ENCODE measurements at places on chromosomes 5 and 9.

GRCh38 chr5:66004216-66004615, 77.8 kb downstream of the ERBIN start:
- DNase-seq: no peak

DNA sequence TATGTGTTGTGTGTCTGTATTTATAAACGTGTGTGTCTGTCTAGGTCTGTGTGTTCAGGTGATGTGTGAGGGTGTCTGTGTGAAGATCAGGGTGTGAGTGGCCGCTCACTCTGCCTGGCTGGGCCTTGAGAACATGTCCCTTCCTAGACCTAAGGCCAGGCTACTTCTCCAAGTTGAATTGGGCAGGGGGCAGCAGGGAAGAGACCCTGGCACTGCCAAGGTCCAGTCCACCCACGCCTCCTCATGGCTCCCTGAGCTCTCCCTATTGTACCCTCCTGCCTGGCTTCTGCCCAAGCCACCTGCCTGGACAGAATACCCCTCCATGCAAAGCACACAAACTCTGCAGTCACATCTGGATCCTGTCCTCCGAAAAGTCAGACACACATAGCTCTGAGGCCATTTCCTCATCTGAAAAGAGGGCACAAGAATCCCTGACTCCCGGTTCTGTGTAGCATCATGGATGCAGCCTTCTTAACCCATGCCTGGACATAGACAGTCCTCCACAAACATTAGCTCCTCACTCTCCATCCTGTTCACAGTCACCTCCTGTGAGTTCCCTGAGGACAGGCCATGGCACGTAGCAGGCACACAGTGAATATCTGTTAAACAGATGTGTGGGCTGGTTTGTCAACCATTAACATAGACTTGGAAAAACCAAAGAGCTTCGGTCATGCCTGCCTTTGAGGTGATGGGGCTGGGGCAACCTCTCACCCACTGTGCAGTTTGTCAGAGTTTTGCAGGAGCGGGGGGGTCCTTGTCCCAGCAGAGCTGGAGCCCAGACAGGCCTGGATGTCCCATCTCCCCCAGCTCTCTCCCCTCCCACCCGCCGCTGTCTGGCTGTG, 167.8 kb upstream of the MVB12B start:
- no peak for DNase-seq

DNA sequence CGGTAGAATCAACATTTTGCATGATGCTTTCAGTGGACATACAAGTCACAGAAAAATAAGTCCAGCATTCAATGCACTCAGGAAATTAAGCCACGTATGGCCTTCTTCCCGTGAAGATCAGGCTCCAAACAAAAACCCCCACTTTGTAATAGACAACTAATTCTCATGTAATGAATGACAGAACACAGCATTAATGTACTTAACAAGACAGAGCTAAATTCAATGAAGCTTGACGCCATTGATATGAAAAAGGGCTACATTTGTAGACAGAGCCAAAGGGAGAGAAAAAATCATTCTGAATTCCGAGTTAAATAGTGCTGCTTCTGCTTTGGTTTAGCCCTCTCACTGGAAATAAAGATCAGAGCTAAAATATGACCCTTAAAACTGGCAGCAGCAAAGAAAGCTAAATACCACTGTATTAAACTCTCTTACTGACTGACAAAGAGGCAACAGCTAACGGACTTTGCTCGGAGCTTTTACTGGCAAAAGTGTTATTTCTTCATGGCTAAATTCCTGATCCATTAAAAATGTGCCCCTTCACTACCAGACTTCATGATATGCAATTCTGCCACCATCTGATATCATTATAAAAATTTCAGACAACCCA, 250.5 kb downstream of the BNC2 start:
- no peak for DNase-seq

GRCh38 chr9:130002320-130002719, 40.7 kb downstream of the FNBP1 start:
- DNase-seq: no peak

- DNase-seq: no peak
Measured at GRCh38 chr9:5671711-5672353, 42.9 kb downstream of the RIC1 start.

DNA sequence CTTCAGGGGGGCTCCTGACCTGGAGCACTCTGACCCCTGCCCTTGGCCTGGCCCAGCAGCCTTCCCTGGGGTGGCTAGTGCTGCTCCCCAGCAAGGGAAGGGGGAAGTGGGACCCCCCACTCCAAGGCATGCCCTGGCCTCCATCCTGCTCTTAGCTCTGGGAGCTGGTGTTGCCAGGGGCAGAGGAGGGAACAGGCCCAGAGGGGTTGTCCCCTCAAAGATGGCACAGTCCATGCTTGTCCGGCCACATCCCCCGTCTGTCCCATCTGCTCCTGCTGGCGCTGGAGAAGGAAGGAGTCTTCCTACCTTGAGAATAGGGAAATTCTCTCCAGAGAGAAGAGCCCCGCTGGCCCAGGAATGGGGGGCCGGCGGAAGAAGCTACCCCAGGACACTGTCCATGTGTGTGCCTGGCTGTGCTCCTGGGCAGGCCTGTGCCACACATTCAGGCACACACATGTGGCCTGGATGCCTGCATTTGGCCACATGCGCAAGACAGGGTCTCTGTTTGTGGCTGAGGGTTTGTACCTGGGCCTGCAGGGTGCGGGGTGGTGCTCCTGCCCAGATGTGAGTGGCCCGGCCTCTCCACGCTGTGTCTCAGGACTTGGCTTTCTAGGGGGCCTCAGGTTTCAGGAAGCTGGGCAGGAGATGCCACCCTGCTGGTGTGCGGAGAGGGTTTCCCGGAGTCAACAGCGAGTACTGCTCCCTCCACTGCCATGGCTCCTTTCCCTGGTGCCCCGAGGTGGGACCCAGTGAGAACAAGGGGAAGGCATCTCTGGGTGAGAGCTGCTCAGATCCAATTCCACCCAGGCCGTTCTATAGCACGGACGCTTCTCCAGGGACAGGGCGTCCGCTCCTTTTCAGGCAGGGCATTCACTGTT, 247.1 kb downstream of the PBX3 start:
- no peak for DNase-seq

- no peak for DNase-seq
Measured at GRCh38 chr9:93205896-93206575, 22.1 kb downstream of the WNK2 start.

- DNase-seq: no peak
Measured at GRCh38 chr5:103889500-103890209, 327.1 kb upstream of the NUDT12 start.

GRCh38 chr5:80825786-80826460, 134.2 kb upstream of the RASGRF2 start:
- DNase-seq: no peak

- DNase-seq: no peak
Measured at GRCh38 chr5:89377767-89378455, 494.9 kb upstream of the MEF2C start.

DNA sequence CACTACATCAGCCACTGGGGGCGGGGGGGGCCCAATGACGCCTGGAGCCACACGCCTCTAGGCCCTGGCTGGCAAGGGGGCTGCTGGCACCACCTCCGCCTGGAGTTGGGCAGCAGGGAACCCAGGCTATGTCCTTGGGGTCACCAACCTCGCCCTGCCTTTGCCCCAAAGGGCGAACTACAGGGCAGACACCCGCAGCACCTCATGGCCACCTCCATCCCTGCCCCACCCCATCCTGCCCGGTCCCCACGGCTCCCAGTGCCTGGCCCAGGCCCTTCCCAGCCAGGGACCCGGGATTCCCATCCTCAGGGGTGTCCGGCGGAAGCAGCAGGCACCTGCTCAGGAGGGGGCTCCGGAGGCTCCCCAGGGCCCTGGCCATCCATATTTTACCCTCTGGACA, 37.0 kb downstream of the NACC2 start:
- DNase-seq: no peak

DNA sequence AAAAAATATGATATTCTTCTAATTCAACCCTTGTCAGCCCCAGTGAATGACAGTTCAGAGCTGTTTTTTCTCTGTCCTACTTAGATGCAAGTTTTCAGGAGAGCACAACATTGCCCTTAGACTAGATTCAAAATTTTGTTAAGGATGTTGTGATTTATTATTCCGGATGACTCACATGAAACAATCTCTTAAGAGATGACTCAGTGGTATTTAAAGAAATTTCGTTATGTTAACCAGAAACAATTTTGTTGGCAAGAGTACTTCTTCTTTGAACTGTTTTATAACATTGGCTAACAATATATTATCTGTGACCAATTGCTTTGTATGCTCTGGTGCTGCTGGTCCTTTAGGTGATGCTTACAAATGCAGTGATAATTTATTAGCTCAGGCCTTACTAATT, 132.0 kb downstream of the IZUMO3 start:
- DNase-seq: no peak

DNA sequence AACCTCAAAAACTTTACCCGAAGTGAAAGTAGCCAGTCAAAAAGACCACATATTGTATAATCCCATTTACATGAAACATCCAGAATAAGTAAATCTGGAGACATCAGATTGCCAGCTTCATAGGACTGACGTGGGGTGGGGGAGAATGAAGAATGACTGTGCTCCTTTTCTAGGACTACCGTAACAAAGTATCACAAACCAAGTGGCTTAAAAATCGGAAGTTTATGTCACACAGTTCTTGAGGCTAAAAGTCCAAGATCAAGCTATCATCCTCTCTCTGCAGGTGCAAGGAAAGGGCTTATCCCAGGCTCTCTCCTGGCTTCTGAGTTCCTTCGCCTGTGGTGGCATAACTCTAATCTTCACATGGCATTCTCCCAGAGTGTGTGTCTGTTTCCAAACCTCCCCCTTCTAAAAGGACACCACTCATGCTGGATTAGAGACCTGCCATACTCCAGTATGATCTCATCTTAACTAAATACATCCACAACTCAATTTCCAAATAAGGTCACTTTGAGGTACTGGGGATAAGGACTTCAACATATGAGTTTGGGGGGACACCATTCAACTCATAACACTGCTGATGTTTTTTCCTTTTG, 25.5 kb downstream of the ADAM19 start:
- DNase-seq: no peak

- DNase-seq: no peak
Measured at GRCh38 chr9:126503333-126504085, 110.2 kb upstream of the LMX1B start.

GRCh38 chr5:32595118-32595517, 9.8 kb downstream of the SUB1 start:
- no peak for DNase-seq

DNA sequence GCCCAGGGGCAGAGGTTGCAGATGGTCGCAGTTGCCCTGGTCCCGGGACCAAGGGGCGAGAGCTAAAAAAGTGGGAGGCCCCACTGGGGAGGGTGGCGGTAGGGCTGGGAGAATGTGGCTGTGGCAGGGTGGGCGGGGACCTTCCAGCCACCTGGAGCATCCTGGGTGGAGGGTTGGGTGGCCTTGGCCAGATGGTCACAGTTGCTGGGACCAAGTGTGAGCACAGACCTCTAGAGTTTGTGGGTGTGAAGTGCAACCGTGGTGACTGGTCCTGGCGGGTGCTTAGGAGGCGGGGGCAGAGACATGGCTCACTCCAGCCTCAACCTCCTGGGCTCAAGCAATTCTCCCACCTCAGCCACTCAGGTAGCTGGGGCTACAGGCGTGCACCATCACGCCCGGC, 5.7 kb upstream of the TRAF2 start:
- no peak for DNase-seq

- no peak for DNase-seq
Measured at GRCh38 chr9:22228542-22228941, 218.1 kb upstream of the DMRTA1 start.

DNA sequence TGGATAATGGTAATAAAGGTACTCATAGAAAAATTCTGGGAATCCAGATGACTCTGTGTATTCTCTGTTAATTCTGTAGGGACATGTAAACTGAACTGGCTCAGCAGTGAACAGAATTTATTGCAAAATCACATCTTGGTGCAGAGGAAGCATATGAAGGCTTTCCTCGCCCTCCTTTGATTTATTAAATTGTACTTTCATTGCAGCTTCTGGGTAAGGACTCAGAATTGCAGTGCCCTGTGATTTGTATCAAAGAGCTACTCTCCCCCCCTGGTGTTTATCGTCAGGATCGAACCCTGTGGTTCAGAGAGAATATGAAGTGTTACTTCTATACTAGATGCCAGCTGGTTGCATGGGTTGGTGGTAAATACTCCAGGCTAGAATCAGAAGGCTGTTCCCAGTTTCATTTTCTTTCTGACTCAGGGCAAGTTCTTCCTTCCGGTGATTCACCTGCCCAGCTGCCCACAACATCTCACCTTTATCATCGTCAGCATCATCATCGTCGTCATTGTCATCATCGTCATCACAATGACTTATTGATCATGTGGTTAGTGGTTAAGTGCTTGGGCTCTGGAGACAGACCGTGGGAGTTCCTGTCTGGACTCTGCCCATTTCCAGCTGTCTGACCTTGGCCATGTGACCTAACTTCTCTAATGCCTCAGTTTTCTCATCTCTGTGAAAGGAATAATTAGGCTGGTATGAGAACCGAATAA, 238.8 kb downstream of the ARHGAP26 start:
- peak; percentile 35 for DNase-seq

GRCh38 chr9:110370315-110370714, 32.7 kb upstream of the TXNDC8 start:
- no peak for DNase-seq

GRCh38 chr5:21688655-21689054, 1164.5 kb downstream of the CDH12 start:
- no peak for DNase-seq

- DNase-seq: peak; percentile 91
Measured at GRCh38 chr9:36190388-36191289, at the start of gene CLTA. Gene CLTA (plus strand): TSS chr9:36190921. CDS start chr9:36191057, 136 bp downstream.

- no peak for DNase-seq
Measured at GRCh38 chr9:100619665-100620064, 41.8 kb downstream of the CAVIN4 start.

- no peak for DNase-seq
Measured at GRCh38 chr5:641331-641765, 29.2 kb downstream of the CEP72 start.

DNA sequence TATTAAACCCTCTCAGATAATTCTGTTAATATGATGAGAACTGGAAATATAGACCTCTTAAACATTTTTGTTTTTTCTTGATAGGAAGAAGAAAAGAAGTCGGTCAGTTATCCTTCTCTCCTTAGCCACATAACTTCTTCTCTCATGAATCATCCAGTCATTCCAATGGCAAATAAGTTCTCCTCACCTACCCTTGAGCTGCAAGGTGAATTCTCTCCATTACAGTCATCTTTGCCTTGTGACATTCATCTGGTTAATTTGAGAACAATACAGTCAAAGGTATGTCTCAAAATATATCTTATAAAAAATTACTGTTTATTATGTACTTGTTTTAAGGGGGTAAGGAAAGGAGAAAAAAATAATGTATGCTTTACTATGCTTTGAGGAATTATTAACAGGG, 165.3 kb downstream of the MAN2A1 start:
- no peak for DNase-seq

- peak; percentile 81 for DNase-seq
Measured at GRCh38 chr5:132225165-132226032, 2.3 kb downstream of the P4HA2 start.

DNA sequence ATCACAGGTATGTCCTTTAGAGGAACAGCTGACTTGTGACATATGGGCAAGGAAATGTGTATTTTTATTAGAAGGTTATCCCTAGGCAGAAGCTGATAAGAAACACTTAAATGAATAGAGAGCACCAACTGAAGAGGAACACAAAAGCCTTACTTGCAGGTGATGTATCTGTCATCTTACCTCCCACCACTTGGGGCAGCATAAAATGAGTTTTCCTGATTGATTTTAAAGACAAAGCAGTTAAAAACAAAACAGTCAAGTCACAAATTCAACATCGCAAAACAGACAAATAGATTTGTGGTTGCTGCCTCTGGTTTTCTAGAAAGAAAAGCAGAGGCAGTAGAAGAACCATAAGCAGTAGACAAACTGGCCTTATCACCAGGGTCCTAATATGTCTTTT, 302.4 kb upstream of the ZNF462 start:
- DNase-seq: no peak

GRCh38 chr5:148905541-148905940, 79.1 kb downstream of the ADRB2 start:
- no peak for DNase-seq

- DNase-seq: no peak
Measured at GRCh38 chr9:94643741-94644140, 4.4 kb upstream of the FBP1 start.

Measured in ascending aorta (tissue), 2 donors.